ENCODE measurements at places on chromosomes 3 and 15.

DNA sequence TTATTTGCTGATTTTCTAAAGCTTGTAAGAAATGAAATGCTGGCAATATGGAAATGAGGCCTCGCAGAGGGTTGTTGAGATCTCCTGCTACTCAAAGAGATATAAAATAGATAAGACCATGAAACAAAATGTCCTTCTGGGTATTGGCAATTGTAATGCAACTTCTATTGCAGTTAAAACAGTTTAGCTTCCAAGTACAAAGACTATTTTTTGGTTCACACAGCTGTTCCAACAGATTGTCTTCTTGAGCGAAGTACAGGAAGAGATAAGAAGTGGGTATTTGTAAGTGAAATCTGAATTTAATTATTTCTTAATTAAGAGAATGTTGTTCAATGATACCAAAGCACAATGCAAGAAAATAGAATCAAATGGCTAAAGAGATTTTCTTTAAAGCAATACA is 801.5 kb upstream of the GBE1 start:
- no peak for DNase-seq

DNA sequence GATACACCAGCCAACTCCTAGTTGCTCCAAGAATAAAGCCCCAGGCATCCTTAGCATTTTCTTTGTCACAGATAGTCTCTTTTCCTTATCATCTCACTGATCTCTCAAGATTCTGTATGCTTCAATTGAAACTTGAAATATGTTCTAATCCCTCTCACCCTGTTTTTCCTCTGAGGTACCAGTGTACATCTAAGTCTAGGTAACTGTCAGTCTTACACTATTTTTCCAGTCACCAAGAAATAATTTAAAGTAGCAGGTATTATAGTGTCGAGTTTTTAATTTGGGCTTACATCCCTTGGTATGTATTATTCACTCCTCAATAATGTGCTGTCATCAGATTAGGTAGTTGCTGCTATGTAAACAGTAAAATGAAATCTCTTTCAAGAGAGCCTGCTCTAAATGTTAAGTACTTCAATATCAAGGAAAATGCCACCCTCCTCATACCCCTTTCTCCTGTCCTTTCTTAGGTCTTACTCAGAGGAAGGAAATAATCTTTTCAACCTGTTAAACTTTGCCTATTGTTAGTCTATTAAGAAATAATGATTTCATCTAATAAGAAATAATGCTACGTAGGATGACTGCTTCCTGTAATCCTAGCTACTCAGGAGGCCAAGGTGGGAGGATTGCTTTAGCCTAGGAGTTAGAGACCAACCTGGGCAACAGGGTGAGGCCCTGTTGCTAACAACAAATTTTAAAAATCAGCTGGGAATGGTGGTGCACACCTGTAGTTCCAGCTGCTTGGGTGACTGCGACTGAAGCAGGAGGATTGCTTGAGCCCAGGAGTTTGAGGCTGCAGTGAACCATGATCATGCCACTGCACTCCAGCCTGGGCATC is 39.8 kb downstream of the TSC22D2 start:
- DNase-seq = no peak

GRCh38 chr15:39888809-39889208 is 31.3 kb downstream of the GPR176 start:
- DNase-seq = no peak

- no peak for DNase-seq
Observed at GRCh38 chr15:66833371-66833770, 131.3 kb downstream of the SMAD6 start.

DNA sequence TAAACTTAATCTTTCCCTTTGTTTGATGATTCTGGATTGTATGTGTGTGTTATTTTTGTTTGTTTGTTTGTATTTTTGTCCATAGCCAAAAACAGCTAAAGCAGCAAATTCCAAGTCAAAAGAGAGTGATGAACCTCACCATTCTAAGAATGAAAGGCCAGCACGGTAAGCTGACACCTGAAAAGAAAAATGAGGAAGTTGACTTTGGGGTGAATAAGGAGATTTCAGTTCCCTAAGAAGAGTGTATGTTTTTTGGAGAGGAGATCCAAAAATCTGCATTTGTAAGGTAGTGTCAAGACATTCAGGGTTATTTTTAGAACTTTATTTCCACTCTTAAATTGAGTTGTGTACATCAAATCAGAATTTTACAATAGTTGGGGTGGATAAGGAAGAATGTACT is 52.3 kb upstream of the UTS2B start:
- no peak for DNase-seq

DNA sequence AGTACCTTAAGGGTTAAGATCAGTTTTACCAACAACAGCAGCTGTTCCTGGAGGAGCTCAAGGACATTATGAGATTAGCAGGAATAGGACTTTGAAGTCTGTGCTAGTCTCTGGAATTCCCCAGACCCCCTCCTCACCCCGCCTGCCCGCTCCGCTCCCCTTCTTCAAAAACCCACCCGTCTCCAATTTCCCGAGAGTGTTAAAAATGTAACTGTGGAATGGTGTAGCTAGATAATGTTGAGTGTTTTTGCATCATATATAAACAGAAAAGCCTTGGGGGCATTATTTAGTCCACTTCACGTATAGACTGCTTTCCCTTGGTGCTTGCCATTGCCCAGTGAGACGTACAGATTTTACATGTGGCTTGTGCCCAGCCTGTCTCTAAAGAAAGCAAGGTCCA is 65.0 kb upstream of the SEMA6D start:
- DNase-seq = no peak

DNA sequence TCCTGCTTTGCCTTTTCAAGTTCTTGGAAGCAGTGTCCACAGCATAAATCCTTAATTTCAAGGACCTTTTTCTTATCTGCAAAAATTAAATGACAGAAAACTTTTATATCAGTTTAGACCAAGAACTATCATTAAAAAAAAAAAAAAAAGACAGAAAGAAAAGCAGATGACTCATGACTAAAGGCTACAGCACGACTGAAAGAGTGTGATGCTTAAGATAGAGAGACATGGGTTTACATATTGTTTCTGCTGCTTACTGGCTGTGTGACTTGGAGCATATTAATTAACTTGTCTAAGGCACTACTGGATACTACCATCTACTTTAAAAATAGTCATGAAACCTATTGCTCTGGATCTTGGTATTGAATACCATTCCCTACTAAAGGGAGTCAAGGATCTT is 62.3 kb downstream of the CEP152 start:
- DNase-seq = no peak

DNA sequence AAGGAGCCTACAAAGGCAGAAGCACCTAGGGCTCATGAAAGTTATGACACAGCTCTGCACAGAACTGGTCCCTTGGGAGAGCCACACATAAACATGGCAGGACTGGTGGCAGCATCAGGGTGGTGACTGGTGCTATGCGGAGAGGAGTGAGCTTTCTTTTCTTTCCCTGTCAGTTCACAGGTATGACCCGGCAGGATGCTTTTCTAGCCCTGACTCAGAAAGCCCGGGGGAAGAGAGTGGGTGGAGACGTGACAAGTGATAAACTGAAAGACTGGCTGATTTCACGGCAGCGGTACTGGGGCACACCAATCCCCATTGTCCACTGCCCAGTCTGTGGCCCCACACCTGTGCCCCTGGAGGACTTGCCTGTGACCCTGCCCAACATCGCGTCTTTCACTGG is 103.0 kb downstream of the LARS2 start:
- no peak for DNase-seq

DNA sequence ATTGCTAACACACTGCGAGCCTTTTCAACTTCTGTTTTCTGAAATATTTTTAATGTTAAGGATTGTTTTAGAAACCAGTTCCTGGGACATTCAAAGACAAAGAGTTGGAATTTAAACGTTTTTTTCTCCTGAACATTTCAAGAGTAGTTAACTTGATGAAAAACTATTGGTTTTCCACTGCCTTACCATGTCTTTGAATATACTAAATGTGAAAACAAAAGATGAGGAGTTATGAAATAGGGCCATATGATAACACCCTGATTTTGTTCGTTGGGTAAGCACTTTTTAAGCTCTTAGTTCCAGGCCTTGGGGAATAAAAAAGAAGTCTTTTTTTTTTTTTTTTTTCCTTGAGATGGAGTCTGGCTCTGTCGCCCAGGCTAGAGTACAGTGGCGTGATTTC is 2.8 kb downstream of the DIS3L start:
- DNase-seq = no peak

DNA sequence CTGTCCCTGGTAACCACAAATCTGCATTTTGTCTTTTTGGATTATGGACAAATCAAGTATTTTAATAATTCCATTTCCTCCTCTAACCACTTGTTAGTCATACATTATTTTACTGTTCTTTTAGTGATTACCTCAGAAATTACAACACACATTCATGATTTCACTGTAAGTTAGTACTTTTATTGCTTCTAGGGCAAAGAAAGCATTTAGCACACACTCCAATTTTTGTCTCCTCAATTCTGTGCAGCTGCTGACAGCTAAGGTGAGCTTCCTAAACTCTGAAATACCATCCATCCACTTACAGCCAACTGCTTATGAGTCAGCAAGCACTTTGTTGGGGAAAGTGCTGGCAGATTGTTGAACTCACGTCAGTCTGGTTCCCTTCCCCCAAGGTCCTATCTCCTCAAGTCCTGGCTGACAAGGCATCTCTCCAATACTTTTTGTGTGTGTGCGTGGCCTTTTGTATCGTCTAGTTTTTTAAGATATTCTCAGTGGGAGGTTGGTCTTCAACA is 49.4 kb upstream of the TNFAIP8L3 start:
- DNase-seq = no peak

- DNase-seq = no peak
Observed at GRCh38 chr3:48592519-48593087, 2.5 kb downstream of the COL7A1 start.

- no peak for DNase-seq
Observed at GRCh38 chr3:4271834-4272233, 31.3 kb upstream of the SETMAR start.

DNA sequence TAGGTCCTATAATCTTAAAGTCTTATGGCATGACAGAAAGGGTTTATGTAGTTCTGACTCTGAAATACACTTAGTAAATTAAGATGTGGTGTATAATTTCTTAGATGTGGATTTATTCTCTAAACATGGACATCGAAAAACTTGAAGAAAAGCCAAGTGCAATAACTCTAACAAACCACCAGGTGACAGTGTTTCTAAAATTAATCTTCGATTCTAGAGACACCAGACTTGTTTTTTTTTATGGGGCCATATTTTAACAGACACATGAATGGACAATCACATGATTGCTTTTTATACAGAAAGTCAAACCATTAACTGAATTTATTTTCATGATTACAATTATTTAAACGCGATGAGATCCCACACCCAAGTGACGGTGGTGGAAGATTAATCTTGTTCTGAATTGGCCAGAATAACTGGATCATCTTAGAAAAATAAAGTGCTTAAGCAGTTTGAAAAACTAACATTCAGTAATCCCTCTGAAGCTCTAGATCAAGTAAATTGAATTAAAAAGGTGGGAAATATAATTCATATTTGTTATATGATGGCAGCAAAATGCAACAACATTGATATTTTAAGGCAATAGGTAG is 305.1 kb downstream of the LSAMP start:
- DNase-seq = no peak

GRCh38 chr3:117611211-117611610 is 901.6 kb downstream of the TUSC7 start:
- no peak for DNase-seq

DNA sequence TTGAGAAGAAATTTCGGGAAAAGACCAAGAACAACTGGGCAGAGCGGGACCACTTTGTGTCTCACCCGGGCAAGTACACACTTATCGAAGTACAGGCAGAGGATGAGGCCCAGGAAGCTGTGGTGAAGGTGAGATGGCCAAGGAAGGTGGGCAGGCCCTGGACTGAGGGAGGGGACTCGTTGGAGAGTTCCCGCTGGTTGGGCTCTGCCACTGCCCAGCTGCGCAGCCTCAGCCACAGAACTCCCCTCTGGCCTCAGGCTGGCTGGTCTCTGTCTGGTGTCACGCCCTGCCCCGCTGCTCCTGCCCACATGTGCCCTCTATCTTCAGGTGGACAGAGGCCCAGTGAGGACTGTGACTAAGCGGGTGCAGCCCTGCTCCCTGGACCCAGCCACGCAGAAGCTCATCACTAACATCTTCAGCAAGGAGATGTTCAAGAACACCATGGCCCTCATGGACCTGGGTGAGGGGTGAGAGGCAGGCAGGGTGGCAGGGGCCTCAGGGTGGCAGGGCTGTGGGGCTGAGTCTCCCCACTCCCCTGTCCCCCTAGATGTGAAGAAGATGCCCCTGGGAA is 2.4 kb downstream of the PARP3 start:
- no peak for DNase-seq

- no peak for DNase-seq
Observed at GRCh38 chr15:82012908-82013307, 32.9 kb downstream of the MEX3B start.

DNA sequence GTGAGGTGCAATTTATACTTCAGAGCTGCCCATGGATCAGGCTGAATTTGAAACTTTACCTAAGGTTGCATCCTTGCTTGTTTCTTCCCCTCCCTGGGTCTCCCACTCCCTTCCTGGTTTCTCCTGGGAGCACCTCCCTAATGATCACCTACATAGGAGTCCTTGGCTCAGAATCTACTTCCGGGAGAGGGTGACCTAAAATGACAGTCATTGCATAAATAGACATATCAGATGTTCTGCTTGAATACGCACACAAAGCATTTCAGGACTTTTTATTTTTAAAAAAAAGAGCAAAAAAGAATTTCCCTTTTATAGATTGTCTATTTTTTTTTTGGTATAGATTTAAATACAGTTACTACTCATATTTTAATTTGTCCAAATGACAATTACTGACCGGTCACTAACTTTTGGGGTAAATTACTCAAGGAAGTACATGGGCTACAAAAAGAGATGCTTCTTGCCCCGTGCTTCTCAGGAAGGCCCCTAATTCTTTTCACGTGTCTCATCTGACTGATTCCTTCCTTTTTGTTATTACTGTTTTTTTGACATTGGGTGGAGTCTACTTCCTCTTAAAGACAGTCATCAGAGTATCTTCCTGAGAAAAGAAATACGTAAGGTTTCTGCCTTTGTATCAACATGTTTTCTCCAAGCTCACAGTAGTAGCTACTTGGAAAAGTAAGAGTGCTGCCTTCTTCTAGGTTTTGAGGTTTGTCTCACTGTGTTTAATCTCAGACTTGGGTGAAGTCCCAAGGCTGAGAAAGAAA is 4.9 kb upstream of the MYZAP start:
- DNase-seq = no peak

DNA sequence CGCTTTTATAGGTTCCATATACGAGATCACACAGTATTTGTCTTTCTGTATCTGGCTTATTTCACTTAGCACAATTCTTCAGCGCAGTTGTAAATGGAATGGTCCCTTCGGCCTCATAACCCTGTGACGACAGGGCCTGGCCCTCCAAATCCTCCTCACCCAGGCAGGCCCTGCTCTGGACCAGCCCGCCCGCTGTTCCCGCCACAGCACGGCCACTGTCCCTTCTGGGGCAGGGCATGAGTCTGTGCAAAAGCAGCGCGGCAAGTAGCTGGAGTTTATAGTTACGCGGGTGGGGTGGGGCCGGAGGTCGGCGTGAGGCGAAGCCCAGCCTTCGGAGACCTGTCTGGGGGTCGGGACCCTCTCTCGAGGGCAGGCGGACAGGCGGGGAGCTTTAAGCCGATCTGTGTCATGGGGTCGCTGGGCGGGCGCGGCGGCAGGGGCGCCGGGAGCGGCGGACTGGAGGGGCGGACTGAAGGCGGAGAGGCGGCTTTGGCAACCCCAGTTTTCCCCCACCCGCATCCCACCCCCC is 543 bp downstream of the ARPIN start:
- peak; percentile 30 for DNase-seq

GRCh38 chr3:47635536-47635935 is 56.9 kb upstream of the CSPG5 start:
- no peak for DNase-seq

Data from endothelial cell (in vitro differentiated cells).